ENCODE measurements at places on chromosomes 5 and 9. TPM values are rescaled to one million over a fixed set of nuclear protein-coding genes. Genes with fewer than 3 reads are reported as not detected.

GRCh38 chr9:135249711-135250110, 162.2 kb downstream of the OLFM1 start:
- no peak for DNase-seq

EPB41L4B gene
- 0.85 TPM for total RNA-seq

DOCK2 gene
- total RNA-seq: not detected

DNA sequence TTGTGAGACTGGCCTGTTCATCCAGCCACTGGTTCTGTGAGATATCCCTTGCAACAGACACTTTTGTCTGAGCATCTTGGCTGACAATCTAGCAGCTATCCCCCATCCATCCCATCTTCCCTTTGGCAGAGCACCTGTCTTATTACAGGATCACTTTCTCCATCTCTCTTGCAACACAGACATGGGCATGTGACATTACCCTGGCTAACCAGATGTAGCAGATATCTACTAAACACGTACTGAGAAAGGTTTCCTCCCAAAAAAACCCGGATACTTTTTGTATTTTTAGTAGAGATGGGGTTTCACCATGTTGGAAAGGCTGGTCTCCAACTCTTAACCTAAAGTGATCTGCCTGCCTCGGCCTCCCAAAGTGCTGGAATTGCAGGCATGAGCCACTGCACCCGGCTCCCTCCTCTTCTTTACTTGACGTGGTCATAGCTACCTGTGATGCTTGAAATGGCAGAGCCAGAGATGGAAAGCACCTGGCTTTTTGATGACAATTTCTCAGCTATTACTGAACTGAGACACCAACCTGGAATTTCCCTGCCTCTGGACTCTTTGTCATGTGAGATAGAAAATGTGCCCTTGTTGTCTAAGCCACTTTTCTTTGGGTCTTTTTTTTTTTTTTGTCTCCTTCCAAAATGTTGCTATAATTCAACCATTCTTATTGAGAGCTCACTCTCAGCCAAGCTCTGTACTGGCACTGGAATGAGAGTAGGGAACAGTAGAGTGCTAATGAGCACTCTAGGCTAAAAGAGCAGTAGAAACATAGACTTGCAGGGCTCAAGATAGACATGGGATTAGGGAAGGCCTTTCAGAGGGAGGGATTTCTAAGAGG, 32.6 kb downstream of the FNBP1 start:
- DNase-seq: no peak

DNA sequence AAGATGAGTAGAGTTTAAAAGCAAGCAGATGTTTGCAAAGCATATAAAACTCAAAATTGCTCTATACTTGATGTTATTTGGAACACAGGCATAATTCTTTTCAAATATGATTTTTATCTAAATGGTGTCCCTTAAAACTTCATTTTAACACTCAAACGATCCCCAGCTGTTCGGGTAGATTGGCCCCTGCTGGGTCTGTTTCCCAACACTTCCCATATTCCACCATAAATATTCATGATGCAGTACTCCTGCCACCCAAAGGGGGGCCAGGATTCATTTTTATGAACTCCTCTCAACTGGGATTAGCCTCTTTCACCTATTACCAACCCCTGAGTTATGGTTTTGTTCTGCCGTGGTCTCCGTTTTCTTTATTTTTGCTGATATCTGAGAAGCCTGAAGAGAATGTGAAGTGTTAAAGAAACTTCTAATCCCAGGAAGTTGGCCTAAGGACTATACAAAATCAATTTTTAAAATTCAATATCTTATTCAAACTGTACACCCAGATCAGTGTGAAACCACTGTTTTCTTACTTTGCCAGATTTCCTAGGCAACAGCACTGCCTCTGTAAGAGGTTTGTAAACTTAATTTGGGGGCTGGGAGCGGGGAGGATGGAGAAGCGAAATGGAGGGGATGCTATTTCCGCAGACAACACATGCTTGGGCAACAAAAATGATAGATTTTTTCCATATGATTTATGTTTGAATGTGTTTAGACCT, 384.1 kb downstream of the DMRT2 start:
- DNase-seq: peak; percentile 21

GRM6 gene
- total RNA-seq: not detected

- no peak for DNase-seq
These were observed at the start of gene TNFSF15 for GRCh38 chr9:114805670-114806525. TSS of gene TNFSF15 (minus strand) at chr9:114806039. CDS start at chr9:114806012, 27 bp downstream.

GRCh38 chr9:93976973-93977372, 21.8 kb upstream of the BARX1 start:
- no peak for DNase-seq

DNA sequence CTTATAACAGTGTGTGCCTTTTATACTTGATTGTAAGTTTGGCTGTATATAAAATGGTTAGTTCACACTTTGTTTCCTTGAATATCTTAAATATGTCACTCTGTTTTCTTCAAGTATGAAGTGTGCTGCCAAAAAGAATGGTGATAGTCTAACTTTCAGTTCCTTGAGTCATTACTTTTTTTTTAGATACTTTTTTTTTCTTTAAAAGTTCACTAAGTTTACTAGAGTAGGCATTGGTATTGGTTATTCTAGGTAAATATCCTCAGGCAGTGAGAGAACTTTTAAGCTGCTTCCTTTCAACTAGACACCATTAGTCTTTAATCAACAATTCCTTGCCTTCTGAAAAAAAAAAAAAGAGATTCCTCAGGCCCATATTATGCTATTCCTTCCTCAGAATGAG, 41.9 kb downstream of the SPEF2 start:
- no peak for DNase-seq

GRCh38 chr9:36911601-36912412, 122.3 kb downstream of the PAX5 start:
- no peak for DNase-seq

OR1J2 gene
- not detected for total RNA-seq

DNA sequence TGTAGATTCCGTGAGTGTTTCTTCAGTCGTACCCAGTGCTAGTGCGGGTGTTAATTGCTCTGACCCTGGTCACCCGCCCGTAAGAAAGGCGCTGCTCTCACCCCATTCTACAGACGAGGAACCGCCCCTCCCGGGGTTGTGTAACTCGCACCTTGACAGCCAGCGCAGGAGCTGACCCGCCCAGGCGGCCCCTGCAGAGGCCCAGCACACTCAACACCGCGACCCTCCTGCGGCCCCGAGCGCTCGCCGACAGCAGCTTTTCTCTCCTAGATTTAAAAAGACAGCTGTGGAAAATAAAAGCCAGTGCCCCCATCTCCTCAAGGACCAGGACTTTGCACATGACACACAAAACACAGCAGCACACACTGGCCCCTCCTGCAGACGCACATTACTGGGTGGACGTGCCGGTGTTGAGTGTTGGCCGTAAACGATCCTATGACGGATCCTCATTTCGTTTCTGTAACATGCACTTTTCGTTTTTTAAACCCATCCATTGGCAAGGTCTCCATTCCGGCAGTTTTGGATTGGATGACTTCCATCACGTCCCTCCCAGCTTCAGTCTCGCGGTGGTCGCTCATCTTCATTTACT, 22.9 kb downstream of the OR2V2 start:
- no peak for DNase-seq

GRCh38 chr9:131839281-131840084, 99.6 kb upstream of the RAPGEF1 start:
- no peak for DNase-seq

GRCh38 chr9:42388846-42389245, 205.4 kb downstream of the SPATA31A6 start:
- no peak for DNase-seq

DNA sequence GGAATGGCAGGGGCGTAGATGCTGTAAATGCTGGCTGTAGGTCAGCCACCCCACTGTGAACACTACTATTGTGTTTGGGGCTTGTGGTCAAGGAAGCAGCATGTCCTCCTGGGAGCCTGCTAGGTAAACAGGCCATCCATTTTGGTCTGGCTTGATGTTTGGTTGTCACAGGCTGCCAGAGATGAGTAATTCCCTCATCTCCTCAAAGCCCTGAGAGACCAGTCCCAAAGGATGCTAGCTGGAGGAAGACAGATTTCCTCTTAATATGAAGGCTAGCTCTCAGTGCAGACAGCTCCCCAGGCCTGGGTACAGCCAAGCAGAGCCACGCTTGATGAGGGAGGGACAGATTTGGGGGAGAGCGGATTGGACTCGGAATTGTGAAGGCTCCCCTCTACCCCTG, 72.5 kb upstream of the MAP1B start:
- no peak for DNase-seq

TEX48 gene
- total RNA-seq: not detected

PRR16 gene
- total RNA-seq: 1.5 TPM

PAEP gene
- 41.1 TPM for total RNA-seq

- no peak for DNase-seq
These were observed 42.5 kb downstream of the FRMPD1 start for GRCh38 chr9:37693260-37693659.

WDR38 gene
- not detected for total RNA-seq

RHOBTB3 gene
- 57.0 TPM for total RNA-seq

DNA sequence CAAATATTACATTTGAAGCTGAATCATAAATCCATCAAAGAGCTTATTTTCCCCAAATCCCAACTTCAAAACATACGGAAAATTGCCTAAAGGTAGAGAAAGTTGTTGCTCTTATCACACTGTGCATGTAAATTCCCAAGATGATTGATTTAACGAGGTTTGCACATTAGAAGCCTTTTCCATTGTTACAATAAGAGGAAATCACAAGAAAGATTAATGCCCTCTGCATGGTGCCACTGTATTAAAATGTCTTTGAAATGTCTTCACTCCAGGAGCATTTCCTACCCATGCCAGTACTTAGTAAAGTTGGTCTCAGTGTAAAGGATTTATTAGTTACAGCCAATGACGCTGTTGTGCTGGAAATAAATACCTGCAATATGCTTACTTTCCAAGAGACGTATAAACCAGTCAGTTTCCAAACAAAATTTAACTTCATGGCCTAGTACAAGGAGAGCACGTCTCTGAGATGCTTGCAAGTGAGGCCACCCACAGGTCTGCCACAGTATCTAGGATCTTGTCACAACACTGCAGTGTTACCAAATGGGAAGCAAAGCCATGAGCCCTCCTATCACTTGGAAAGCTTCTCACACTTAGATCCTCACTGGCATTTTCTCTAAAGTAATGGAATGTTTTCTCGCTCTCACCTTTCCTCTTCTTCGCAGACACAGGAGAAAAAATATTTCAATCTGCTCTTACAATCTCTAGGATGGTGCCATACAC, 112.4 kb downstream of the CETN3 start:
- no peak for DNase-seq

GRCh38 chr9:96493757-96494156, 43.8 kb downstream of the HABP4 start:
- DNase-seq: peak; percentile 85

MAMDC2 gene
- total RNA-seq: 1.6 TPM

GRCh38 chr9:74122661-74123060, 374.5 kb upstream of the RORB start:
- no peak for DNase-seq

DNA sequence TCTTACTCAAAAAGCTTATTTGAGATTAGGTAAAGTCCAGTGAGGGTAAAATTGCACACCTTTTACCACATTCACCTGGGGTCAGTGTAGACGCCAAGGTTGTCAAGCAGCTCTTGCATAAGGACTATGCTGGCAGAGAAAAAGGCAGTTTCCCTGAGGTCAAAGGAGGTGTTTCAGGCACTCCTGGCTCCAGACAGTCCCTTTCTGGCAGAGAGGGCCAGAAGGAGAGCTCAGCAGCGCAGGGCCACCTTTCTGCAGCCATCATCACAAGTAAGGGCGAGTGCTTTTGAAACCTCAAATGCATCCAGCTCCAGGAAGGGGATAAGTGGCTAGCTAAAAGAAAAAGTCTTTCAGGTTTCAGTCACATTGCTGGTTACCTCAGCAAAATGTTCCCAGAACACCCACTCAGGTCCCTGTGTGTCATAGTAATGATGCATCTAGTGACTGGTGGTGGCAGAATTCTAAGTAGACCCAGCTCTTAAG, 16.7 kb upstream of the IL13 start:
- no peak for DNase-seq

DNA sequence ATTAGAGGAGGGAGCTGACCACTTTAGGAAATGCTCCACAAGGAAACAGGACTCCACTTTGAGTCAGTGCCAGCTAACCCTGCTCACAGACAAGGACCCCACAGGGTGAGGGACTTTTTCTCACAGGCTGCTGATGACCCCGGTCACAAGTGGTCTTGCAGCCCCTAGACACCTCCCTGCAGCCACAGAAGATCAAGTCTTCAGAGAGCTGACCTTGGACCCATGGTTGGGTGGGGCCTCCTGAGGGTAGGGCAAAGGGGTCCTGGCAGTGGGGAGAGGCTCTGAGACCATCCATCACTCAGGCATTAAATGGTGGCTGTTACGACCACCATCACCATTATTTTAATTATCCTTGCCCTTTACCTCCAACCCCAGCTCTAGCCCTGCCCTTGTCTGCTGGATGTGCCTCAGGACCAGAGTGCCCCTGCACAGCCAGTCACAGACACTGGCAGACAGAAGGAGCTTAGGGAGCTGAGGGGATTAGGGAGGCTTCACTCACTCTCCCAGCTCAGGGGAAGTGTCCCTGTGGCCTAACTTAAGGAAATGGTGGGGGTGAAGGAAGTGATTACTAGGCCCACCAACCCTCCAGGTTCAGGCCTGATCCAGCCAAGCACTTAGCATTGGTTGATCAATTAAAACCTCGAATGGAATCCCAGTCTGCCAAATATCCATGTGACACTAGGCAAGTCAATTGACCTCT, 1.6 kb downstream of the ACSL6 start:
- DNase-seq: no peak

DNA sequence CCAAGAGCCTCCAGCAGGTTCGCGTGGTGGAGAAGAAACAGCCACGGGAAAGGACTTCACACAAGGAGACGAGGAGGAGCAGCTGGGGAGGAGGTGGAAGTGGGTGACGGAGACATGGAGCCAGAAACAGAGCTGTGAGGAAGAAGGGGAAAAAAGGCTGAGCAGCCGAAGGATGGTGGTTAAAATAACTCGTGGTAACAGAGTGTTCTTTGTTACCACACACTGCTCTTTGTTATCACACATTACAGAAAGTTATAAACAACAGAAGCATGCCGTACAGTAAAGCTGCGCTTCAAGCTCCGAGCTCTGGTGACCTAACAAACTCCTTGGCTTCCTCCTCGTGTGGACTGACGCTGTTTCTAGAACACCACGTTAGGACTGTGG, 215.4 kb downstream of the GLIS3 start:
- DNase-seq: peak; percentile 87

GRCh38 chr9:2872931-2873323, 29.0 kb upstream of the PUM3 start:
- no peak for DNase-seq

ANKRD55 gene
- total RNA-seq: not detected

- no peak for DNase-seq
These were observed 17.2 kb upstream of the GCNT1 start for GRCh38 chr9:76441551-76442322.
